ENCODE measurements at places on chromosomes 6 and 20. TPM values are rescaled to one million over a fixed set of nuclear protein-coding genes. Genes with fewer than 3 reads are reported as not detected.

PLN gene
- not detected for total RNA-seq

GATA5 gene
- total RNA-seq: 0.12 TPM

RSPH4A gene
- total RNA-seq: 0.69 TPM

- H3K27ac ChIP-seq: no peak overlapping the region
- no peaks in the 10 kb centered on the region for H3K4me1 ChIP-seq
- H3K36me3 ChIP-seq: no peaks in the 10 kb centered on the region
- no peak overlapping the region for H3K4me3 ChIP-seq
- no peak for DNase-seq
- H3K27me3 ChIP-seq: no peaks in the 10 kb centered on the region
Observed at GRCh38 chr20:54364919-54365318, 110.5 kb upstream of the DOK5 start.

DNA sequence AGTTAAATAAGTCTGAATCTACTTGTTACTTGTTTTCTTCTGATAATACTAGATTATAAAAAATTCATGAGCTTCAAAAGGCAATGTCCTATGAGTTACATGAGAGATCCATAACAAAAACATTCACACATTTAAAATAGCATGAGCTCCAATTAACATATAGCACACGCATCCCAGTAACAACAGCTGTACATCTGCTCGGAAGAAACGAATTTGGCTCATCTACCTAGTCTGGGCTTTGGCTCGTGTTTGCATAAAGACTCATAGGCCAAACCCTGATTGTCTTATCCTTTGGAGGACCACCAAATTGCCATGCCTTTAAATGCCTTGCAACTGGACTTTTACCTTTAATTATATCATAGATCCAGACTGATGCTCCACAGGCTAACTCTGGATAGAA, 259.7 kb upstream of the CHD6 start:
- H3K4me1 ChIP-seq: peaks cover 42% of the 10 kb centered on the region
- no peak overlapping the region for H3K4me3 ChIP-seq
- H3K27me3 ChIP-seq: no peaks in the 10 kb centered on the region
- H3K36me3 ChIP-seq: no peaks in the 10 kb centered on the region

- no peaks in the 10 kb centered on the region for H3K4me1 ChIP-seq
- H3K4me3 ChIP-seq: no peak overlapping the region
- H3K27ac ChIP-seq: no peak overlapping the region
Observed at GRCh38 chr20:5056801-5057599, 55.7 kb upstream of the SLC23A2 start.

DNA sequence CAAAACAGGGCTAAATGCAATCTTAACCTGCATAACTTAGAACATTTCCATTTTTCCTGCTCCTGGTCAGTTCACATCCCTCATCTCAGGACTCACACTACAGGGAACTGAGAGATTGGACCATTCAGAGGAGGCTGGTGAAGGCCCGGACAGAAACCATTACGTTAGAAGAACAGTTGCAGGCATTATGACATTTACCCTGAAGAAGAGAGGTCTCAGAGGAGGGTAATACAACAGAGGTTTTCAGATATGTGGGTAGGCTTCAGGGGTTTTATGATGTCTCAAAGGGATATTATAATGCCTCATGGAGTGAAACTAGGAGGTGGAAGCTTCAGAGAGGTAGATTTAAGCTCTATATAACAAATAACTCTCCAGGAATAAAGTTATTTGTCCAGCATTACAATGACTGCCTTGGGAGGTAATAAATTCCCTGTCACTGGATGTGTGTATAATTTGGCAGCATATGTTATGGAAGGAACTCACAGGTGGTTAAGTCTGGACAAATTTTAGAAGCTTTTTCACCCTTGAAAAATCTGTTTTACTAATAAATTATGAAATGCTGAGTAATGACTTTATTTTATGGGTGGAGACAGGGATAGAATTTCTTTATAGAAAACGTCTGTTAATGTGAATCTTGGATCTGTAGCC, 36.7 kb upstream of the RIPOR2 start:
- H3K27ac ChIP-seq: no peak overlapping the region
- DNase-seq: no peak
- H3K36me3 ChIP-seq: no peaks in the 10 kb centered on the region
- H3K4me1 ChIP-seq: no peaks in the 10 kb centered on the region

DNA sequence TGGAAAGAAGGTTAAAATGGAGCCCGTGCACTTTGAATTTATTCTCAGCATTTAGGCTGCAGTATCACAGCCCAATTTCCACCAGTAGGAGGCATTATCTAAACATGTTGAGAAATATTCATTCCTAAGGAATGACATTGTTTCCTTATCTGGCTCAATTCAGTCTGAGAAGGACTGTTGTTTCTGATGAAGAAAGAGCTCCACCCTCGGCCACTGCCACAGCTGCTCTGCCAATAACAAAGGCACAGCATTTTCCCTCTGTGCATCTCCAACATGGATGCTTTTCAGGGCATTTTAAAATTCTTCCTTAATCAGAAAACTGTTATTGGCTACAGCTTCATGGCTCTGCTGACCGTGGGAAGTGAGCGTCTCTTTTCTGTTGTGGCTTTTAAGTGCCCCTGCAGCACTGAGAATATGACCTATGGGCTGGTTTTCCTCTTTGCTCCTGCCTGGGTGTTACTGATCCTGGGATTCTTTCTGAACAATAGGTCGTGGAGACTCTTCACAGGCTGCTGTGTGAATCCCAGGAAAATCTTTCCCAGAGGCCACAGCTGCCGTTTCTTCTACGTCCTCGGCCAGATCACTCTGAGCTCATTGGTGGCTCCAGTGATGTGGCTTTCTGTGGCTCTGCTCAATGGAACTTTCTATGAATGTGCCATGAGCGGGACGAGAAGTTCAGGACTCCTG, at the start of gene CALHM5:
Gene CALHM5 (plus strand): TSS at position 216 of the 687 bp plus-strand sequence. CDS start 58 bp downstream, at position 274.
- no peak within 1 kb of the TSS for H3K4me3 ChIP-seq
- no peaks in the 10 kb centered on the region for H3K36me3 ChIP-seq
- no peak within 1 kb of the TSS for H3K27ac ChIP-seq
- DNase-seq: peak; percentile 48

DNA sequence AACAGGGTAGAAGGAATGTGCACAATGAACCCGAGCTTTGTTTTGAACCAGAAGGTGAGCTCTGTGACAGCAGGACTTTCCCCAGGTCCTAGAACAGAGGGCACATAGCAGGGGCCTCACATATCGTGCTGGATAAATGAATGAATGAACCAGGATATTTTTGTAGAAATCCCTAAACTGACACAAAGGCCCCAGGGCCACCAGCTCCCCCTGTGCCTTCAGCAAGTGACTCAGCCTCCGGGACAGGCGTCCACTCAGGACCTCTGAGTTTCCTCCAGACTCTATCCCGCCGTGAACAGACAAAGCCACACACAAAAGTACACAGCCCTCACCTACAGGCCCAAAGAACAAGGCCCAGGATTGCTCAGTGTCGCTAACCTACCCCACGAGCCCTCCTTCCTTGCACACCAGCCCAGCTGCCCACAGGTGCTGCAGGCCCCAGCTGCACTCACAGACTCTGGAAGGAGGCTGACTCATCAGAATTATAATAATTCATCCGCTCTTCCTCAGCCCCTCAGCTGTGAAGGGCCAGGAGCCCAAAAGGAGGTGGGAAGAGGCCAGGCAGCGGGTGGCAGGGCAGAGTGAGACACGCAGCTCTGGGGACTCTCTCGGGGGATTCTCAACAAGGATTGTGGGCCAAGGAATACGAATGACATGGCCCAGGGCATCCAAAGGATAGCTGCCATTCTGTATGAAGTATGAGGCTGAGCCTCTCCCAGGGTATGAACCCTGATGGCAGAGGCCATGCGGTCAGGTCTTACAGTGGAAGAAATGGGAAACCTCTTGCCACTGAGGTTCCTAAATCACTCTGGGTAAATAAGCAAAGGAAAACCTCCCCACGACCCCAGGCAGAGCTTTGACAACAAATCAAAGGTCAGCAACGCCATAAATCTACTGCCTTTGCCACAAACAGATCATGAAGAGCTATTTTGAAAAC, 40.9 kb downstream of the SUMO4 start:
- no peaks in the 10 kb centered on the region for H3K36me3 ChIP-seq
- no peak overlapping the region for H3K4me3 ChIP-seq
- no peaks in the 10 kb centered on the region for H3K27me3 ChIP-seq
- no peaks in the 10 kb centered on the region for H3K4me1 ChIP-seq
- no peak for DNase-seq
- H3K27ac ChIP-seq: no peak overlapping the region

DNA sequence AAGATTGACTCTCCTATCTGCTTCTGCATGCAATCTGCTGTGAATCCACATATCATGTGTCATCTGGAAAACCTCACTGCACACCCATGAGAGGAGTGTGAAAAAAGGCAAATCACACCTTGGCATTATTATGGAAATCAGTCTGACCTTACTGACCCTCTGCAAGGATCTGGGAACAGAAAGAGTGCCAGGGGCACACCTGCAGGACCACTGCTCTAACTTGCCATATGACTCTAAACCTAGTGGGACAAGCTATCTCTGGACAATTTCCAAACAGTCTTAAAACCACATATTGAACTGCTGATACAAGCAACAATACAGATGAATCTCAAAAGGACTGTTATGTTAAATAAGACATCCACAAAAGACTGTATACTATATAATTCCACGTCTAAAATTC, 50.3 kb downstream of the ABHD12 start:
- no peak for DNase-seq
- no peaks in the 10 kb centered on the region for H3K27me3 ChIP-seq
- H3K36me3 ChIP-seq: peaks cover 5% of the 10 kb centered on the region
- no peak overlapping the region for H3K4me3 ChIP-seq
- no peaks in the 10 kb centered on the region for H3K4me1 ChIP-seq
- H3K27ac ChIP-seq: no peak overlapping the region

DNA sequence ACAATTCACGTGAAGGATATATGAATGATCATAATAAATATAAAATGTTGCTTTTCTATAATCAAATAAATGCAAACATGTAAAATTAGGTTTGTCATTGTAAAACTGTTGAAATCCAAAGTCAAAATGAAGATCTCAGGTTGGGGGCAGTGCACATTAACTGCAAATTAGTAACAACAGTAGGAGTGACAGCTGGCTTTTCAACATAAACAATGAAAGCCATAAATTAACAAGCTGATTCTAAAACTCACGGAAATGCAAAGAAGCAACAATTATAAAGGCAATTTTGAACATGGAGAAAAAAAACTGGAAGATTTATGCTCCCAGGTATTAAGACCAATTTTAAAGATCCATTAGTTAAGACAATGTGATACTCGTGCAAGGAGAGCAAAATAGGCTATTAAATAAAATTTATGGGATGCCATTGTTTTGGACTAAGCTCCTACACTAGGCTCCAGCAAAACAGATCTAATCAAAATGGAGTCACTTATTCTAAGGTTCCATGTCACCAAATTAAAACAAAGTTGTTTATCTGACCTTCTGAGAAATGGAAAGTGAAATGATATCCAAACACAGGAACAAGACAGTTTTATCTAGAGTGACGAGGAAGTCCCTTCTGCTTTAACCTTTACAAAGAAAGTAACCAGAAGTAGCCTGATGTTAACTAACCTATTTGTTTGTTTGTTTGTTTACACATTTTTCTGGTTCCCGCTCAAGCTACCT, 770.8 kb downstream of the EPHA7 start:
- no peak for DNase-seq
- no peak overlapping the region for H3K27ac ChIP-seq
- H3K36me3 ChIP-seq: no peaks in the 10 kb centered on the region
- no peaks in the 10 kb centered on the region for H3K4me1 ChIP-seq
- H3K27me3 ChIP-seq: no peaks in the 10 kb centered on the region

DNA sequence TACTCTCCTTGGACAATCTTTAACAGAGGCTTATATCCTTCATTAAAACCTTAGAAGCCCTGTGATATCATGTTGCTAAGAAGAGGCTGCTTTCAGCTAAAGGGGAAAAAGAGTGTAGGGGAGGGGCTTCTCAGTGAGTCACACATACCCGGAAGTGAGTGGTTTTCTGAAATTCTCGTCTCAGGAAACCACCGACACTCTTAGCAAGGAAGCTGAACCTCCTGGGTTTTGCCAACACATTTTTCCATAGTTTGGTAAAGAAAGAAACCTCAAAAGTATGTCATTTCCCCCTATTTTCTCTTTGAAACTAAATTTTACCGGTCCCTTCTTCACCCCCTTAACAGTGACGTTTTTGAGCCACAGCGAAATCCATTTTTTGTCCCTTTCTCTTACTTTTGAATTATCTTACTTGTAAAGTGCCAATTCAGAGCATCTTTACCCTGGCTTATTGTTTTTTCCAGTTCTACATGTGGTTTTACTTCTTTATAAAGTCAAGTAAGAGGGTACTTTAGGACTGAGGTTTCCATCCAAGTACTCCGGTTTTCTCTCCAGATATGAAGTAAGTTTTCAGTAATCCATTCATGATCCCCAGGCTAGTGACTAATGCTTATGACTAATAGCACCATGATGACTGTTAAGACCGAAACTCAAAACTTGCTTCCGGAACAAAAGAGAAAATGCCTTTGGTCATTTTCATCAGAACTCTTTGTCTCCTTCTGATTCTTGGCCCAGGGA, 219.3 kb downstream of the ARHGAP18 start:
- no peak for DNase-seq
- peaks cover 15% of the 10 kb centered on the region for H3K4me1 ChIP-seq
- H3K4me3 ChIP-seq: no peak overlapping the region
- H3K27me3 ChIP-seq: no peaks in the 10 kb centered on the region
- no peak overlapping the region for H3K27ac ChIP-seq
- no peaks in the 10 kb centered on the region for H3K36me3 ChIP-seq

DNA sequence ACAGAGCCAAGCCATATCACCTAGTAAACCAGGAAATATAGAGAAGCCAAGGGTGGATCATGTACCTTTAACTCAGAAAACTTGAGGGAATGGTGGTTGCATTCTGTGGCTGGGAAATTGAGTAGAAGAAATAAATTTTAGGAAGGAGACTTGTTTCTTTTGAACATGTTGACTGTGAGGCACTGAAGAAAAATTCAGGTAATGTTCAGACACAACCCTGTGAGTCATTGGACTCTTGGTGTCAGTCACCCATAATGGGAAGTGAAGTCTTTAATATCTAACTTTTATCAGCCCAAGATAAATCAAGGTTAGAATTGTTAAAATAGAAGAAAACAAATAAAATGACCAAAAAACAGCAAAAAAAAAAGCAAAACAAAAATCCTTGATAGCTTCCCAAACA, 98.8 kb upstream of the GRIK2 start:
- H3K27me3 ChIP-seq: no peaks in the 10 kb centered on the region
- no peaks in the 10 kb centered on the region for H3K4me1 ChIP-seq
- H3K4me3 ChIP-seq: no peak overlapping the region
- no peaks in the 10 kb centered on the region for H3K36me3 ChIP-seq
- DNase-seq: no peak

DNA sequence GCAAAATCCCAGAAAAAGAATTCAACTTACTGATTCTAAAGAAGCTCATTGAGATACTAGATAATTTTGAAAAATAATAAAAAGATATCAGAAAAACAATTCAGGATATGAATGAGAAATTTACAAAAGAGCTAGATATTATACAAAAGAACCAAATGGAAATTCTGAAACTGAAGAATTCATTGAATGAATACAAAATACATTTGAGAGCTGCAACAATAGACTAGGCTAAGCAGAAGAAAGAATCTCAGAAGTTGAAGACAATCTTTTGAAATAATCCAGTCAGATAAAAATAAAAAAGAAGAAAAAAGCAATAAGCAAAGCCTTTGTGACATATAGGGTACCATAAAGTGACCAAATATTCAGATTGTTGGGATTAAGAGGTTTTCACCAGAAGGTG, 206.0 kb downstream of the CD109 start:
- H3K36me3 ChIP-seq: no peaks in the 10 kb centered on the region
- no peak for DNase-seq
- H3K27ac ChIP-seq: no peak overlapping the region
- no peaks in the 10 kb centered on the region for H3K4me1 ChIP-seq

All from neural progenitor cell (in vitro differentiated cells).